Head of caudate nucleus (tissue), 42 donors: ENCODE measurements at places on chromosomes 11 and 22.

DNA sequence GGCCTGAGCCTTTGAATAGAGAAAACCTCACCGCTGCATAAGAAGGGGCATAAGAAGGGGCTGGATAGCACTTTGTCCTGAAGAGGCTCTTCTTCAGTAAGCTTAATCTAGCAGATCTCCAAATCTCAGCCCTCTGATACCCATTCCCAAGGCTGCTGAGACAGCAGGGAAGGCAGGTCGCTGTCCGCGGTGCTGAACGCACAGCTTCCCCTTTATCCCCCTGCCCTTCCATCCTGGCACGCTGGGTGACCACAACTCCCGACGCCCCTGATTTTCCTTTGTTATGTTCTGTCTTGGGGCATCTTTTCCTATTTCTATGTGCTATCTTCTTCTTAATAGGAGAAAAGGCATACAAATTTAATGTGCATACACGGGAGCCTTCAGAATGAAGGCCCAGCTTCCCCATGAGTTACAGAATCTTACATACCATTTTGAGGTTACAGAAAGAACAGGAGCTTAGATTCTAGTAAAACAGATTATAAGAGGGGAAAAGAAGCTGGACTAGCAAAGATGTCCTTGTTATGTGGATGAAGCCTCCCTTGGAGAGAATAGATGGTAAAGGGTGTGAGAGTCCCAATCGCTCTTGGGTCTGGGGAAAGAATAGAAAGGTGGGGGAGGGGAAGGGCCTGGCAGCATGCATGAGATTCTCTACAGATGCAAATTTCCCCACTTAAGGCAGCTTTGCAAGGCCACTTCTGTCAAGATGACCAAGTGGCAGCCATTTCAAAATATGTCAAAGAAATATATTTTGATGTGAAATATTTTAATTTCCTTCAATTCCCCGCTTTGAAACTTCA, 5.7 kb upstream of the SULT4A1 start:
- DNase-seq, result no peak

- DNase-seq, result no peak
Measured at GRCh38 chr22:45129703-45130524, 33.8 kb upstream of the NUP50 start.

DNA sequence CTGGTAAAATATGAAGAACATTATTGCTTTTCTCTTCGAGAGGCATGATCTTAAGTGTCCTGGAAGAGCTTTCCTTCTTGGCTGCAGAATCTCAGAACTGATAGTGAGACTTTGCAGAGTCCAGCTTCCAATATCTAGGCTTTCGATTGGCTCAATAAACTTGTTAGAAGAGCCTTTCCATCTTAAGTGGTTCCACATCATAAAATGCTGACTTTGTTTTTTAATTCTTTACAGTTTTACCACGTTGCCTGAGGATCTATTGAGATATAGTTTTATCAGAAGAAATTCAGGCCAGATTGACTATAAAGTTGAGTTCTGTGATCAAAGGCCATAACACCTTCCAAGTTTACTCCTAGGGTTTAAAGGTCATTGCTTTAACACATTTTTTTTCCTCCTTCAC, 15.6 kb upstream of the DNAJB7 start:
- DNase-seq, result no peak

GRCh38 chr11:93541884-93542810, 1.0 kb downstream of the SMCO4 start:
- peak; percentile 37 for DNase-seq

- DNase-seq, result no peak
Measured at GRCh38 chr11:693415-693831, 1.6 kb downstream of the DEAF1 start.

DNA sequence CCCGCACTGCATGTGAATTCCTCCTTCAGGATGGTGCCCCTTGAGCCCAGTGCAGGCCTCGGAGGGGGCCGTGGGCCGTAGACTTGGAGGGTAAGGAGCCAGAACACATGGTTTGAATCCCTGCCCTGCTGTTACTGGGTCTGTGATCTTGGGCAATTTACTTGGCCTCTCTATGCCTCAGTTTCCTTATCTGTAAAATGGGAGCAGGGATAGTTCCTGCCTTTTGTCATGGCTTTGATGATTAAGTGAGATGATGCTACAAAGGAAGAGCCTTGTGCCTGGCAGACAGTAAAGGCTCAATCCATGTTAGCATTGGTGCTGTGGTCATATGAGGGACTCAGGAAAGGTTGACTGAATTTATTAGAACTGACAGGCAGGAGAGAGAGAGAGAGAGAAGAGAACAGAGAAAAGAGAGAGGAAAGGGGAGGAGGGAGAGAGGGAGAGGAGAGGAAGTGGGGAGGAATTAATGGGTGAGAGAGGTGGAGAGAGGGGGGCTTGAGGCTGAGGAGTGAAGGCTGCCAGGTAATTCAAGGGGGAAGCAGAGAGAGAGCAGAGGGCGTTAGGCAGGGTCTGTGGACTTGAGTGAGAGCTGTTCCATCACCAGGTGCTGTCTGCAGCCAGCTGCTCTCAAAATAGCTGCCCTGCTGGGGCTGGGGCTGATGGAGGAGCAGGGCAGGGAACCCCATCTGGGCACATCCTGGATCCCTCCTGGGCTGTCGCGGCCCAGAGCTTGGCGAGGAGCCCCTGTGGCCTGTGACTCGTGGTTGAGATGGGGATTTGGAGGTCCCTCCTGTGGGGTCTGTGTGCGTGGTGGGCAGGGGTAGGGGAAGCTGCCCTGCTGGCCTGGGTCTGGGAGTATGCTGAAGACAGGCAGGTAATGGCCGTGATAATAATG, 44.1 kb downstream of the MCM5 start:
- DNase-seq, result no peak

- DNase-seq, result no peak
Measured at GRCh38 chr22:39408173-39408572, 8.6 kb downstream of the TAB1 start.

DNA sequence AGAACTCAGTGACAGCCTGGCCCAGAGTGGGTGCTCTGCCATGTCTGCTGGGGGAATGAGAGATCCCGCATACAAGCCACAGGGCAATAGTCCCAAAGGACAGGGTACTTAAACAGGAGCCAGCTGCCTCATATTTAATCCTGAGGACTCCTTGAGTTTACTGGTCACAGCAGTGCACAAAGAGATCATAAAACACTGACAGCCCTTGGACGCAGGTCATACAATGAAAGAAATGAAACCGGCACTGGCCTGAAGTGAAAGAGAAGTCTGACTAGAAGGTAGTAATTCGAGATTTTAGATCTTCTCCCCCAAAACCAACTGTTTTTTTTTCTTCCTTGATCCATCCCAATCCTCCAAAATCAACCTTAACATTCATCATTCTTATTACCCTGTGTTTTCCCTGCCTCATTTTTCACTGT, 299.8 kb upstream of the SYN3 start:
- no peak for DNase-seq

DNA sequence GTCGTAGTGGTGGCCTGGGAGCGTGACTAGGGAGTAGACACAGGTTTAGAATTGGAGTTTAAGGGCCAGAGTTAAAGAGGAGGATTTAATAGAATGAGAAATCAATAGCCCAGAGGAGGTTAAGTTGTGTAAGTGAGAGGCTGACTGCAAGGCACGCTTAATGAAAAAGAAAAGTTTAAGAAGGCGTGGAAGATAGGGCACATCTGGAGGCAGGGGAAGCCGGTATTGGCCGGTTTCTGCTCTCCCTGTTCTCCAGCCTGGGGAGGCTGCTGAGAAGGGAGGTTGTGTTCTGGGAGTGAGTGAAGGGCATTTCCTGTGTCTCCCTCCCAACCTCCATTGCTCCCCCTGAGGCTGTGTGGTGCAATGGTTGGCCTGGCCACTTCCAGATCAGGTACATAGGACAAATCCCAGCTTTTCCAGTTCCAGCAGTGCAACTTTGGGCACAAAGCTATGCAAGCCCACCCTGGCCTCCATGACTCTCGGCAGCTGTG, 6.3 kb downstream of the GRIK4 start:
- no peak for DNase-seq

- no peak for DNase-seq
Measured at GRCh38 chr11:9025101-9025850, 21.5 kb upstream of the NRIP3 start.

DNA sequence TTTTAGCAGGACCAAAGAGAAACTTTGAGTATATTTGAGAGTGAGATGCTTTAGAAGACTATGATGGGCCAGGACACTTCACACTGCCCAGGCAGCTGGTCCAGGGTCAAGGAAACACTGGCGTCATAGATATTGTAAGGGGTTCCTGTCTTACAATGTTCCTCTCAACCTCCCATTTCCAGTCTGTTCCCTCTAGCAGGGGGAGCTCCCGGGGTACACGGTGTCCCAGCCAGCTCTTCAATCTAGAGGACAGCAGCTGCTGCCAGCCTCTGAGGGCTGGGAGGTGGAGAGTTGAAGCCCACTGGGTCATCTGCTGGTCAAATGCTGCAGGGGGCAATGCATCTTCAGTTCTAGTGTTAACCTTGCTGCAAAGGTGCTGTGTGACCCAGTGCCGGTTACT, 40.7 kb upstream of the TIMP3 start:
- DNase-seq, result no peak

DNA sequence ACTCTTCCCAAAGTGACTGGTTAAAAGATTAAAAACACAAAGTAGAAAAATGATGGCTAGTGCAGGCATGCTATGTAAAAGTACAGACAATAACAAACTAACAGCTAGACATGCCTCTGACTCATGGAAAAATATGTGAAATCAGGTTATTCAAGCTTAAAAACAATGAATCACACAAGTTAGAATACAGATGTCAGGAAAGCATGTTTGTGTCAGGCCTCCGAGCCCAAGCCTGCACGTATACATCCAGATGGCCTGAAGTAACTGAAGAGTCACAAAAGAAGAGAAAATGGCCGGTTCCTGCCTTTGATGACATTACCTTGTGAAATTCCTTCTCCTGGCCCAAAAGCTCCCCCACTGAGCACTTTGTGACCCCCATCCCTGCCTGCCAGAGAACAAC, 110.1 kb downstream of the NOX4 start:
- no peak for DNase-seq

GRCh38 chr22:45292731-45293442, 8.1 kb downstream of the UPK3A start:
- DNase-seq, result no peak

- no peak for DNase-seq
Measured at GRCh38 chr11:112835591-112836255, 125.5 kb upstream of the NCAM1 start.

DNA sequence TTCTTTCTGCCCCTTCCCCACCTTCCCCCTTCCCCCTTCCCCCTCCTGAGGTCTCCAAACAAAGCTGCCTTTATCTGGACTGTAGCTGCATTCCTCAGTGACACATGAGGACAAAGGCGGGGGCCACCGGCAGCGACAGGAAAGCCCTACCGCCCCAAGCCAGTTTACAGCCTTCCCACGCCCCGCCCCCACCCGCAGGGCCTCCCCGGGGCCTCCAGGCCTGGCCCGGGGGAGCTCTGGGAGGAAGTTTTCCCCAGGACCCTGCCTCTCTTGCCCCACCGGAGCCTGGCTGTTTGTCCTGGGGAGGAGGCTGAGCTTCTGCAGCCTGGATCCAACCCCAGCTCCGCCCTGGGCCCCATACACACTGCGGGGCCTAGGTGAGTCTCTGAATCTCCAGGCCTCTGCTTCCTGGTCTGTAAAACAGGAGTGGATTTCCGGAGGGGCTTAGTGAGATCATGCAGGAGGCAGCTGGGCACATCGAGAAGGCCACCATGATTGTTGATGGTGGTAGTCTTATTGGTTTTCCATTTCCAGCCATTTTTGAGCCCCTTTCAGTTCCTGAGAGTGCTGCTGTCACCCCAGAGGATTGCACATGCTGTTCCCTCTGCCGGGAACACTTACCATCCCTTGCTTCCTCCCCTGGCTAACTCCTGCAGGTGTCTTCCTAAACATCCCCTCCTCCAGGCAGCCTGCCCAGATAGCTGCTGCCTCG, 130.7 kb downstream of the MN1 start:
- no peak for DNase-seq

GRCh38 chr11:363948-364761, 5.1 kb upstream of the B4GALNT4 start:
- no peak for DNase-seq
